ENCODE measurements at places on chromosomes 13 and 19.

- DNase-seq: no peak
Measured at GRCh38 chr13:99311137-99311536, 3.9 kb upstream of the GPR183 start.

- no peak for DNase-seq
Measured at GRCh38 chr13:113785051-113786010, 26.3 kb downstream of the TMEM255B start.

- no peak for DNase-seq
Measured at GRCh38 chr13:98575904-98576199, 1.1 kb downstream of the STK24 start.

GRCh38 chr13:84466461-84466860 is 584.2 kb upstream of the SLITRK1 start:
- DNase-seq: no peak

DNA sequence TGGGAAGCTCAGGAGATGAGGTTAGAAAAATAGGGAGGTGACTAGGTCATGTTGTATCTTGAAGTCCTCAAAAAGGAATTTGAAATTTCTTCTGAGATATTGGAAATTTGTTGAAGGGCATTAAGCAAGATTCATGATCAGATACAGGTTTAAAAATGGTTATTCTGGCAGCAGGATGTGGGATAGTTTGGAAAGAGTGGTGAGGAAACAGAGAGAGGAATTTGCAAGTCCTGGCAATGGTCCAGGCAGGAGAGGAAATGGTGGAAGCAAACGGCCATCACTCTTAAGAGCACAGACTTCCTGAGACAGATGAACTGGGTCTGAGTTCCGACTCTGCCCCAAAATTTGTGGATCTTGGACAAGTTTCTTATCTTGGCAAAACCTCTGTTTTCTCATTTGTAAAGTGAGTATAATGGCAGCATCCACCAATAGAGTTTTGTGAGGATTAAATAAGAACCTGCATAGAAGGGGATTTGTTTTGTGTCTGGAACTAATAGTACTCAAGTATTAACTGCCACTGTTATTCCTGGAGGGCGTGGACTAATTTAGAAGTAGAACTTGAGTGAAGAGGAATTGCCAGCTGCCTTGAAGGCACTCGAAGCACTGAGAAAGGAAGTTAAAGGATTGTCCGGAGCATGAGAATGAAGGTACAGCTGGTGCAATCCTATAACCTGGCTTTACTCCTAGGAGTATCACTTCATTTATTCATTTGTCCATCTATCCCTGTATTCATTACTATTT is 99.6 kb downstream of the CCNA1 start:
- DNase-seq: no peak
